Sigmoid colon (tissue), 7 donors: ENCODE measurements at places on chromosomes 6 and 20. TPM values are rescaled to one million over a fixed set of nuclear protein-coding genes. Genes with fewer than 3 reads are reported as not detected.

DNA sequence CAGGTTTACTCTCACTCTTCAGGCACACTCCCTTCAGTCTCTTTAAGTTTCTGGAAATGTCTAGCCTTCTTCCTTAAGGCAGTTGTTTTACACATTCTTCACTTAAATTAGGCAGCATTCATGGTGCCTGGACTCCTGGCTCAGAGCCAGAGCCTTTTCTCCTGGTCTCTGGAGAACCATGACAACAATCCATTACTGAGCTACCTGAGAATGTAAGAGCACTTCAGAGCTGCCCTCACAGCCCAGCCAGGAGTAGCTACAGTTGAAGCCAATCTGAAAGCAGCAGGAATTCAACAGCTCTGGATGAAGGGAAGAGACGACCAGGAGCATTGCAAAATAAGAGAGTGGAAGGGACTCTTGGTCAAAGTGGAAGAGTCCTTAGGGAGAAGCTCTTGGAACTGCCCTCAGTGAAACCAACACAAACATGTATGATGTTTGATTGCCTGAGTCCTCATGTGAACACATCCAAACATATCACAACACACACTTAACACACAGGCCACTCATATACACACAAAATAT lies 416.8 kb upstream of the SPTLC3 start:
- no peak overlapping the region for H3K4me3 ChIP-seq
- H3K4me1 ChIP-seq: no peaks in the 10 kb centered on the region
- H3K36me3 ChIP-seq: no peaks in the 10 kb centered on the region

- DNase-seq: no peak
- no peak overlapping the region for H3K4me3 ChIP-seq
- no peaks in the 10 kb centered on the region for H3K27me3 ChIP-seq
- no peaks in the 10 kb centered on the region for H3K36me3 ChIP-seq
Observed at GRCh38 chr20:32282461-32282860, 5.0 kb downstream of the KIF3B start.

DNA sequence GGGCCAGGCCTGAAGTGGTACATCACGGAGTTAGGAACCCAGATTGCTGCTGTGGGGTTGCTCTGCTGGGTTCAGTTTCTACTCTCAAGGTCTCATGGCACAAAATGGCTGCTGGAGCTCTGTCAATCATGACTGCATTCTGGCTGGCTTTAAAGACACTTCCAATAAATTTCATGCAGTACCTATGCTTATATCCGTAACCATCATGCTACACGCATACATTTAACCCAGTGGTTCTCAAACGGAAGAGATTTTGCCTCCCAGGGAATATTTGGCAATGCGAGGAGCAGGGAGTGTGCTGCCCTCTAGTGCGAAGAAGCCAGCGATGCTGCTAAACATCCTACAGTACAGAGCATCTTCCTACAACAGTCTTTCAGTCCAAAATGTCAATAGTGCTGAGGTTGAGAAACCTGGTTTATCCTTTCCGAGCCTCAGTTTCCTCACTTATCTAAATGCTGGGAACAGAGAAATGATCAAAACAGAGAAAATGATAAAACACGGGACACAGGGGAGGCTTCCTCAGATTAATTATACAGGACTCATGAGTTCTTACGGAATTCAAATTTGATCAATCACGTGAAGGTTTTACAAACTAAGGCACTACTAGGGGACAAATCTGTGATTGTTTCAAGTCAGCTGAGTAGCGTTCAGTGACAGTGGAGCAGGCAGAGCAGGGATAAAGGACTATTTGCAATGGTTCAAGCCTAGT lies 9.6 kb upstream of the SLC2A10 start:
- no peaks in the 10 kb centered on the region for H3K27me3 ChIP-seq
- H3K27ac ChIP-seq: no peak overlapping the region
- DNase-seq: no peak
- no peak overlapping the region for H3K4me3 ChIP-seq
- no peaks in the 10 kb centered on the region for H3K4me1 ChIP-seq

DNA sequence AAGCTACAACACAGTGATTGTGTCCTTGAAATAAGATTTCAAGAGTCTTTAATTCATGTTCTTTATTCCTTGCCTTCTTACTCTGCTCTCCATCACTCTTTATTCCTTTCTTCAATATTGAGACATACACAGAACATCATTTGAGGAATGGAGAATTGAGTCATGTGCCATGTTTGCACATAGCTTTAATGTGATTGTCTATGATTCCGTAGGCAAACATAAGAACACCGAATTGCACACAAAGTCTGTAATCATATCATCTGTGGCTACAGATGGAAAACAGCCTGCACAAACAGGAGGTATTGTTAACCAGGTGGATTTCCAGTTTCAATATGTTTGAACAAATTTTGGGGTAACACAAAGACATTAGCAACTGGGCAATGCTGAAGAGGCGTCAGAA lies 571.6 kb upstream of the GJE1 start:
- H3K4me1 ChIP-seq: no peaks in the 10 kb centered on the region
- no peak overlapping the region for H3K27ac ChIP-seq

DNA sequence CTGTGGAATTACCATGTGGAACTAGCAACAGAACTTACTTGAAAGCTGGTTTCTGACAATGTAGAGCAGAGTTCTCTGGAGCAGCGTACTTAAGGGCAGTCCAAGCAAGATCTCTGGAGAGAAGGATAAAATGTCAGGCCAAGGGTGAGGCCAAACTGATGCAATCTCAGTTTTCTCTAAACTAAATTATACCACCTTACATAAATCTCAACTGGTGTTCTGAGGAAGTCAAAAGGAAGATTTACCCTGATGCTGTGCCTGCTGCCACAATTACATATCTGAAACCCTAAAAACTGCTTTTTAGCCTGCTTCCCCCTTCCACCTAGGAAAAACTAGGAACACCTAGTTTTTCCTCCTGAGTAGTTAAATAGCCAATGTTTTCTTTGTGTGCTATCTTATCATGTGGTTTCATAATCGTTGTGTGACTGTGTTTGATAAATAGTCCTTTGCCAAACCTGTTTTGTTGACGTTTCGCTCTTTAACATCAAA lies 28.1 kb downstream of the NCOA7 start:
- no peak overlapping the region for H3K4me3 ChIP-seq
- no peaks in the 10 kb centered on the region for H3K27me3 ChIP-seq
- peaks cover 8% of the 10 kb centered on the region for H3K4me1 ChIP-seq

- no peaks in the 10 kb centered on the region for H3K27me3 ChIP-seq
- H3K27ac ChIP-seq: peak overlapping the region; percentile 67
- H3K4me3 ChIP-seq: no peak overlapping the region
Observed at GRCh38 chr6:44117397-44118128, 9.7 kb downstream of the MRPL14 start.

The CST2 gene
- not detected for polyA plus RNA-seq

The CD109 gene
- under 0.01 TPM for polyA plus RNA-seq
